ENCODE measurements at places on chromosomes 6 and 20. TPM values are rescaled to one million over a fixed set of nuclear protein-coding genes. Genes with fewer than 3 reads are reported as not detected.

DNA sequence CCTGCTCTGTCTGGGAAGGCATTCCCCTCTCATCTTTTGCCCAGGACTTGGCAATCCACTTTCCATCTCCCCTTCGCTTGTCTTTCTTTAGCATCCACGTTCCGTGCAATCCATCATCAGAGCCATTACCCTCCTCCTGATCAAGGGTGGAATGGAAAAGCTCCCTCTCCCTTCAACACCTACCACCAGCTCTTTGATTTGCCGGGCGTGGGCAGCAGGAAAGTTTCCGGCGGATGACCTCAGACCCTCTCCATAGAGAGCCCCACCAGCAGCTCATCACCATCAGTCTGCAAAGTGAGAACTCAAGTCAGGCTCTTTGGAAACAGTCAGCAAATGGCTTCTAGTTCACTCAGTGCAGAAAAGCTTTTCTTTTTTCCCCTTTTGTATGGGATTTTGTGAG is 76.2 kb downstream of the TSHZ2 start:
- DNase-seq: no peak

GRCh38 chr20:33836277-33836676 is 25.1 kb downstream of the CHMP4B start:
- no peak for DNase-seq

DNA sequence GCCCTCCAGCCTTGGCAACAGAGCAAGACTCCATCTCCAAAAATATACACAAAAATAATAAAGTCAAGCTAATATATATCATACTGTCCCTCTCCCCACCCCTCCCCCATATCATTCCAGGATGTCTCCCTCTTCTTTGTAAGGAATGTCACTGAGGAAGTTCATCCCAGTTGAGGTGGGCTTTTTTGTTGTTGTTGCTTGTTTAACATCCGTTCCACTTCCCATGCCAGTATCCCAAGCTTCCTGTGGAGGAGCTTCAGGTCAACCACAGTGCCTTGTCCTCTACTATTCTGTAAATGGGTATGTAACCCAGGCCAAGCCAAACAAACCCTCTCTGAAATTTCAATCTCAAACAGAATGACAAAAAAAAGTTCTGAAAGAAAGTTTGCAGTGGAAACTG is 19.0 kb upstream of the PTPN1 start:
- no peak for DNase-seq

Gene C6orf58
- total RNA-seq: 0.82 TPM

- no peak for DNase-seq
Measured at GRCh38 chr6:109456111-109456583, 575 bp upstream of the MICAL1 start.

GRCh38 chr6:142302421-142303175 is 791 bp downstream of the ADGRG6 start:
- DNase-seq: no peak

GRCh38 chr6:4965562-4966389 is 38.1 kb downstream of the RPP40 start:
- DNase-seq: no peak

DNA sequence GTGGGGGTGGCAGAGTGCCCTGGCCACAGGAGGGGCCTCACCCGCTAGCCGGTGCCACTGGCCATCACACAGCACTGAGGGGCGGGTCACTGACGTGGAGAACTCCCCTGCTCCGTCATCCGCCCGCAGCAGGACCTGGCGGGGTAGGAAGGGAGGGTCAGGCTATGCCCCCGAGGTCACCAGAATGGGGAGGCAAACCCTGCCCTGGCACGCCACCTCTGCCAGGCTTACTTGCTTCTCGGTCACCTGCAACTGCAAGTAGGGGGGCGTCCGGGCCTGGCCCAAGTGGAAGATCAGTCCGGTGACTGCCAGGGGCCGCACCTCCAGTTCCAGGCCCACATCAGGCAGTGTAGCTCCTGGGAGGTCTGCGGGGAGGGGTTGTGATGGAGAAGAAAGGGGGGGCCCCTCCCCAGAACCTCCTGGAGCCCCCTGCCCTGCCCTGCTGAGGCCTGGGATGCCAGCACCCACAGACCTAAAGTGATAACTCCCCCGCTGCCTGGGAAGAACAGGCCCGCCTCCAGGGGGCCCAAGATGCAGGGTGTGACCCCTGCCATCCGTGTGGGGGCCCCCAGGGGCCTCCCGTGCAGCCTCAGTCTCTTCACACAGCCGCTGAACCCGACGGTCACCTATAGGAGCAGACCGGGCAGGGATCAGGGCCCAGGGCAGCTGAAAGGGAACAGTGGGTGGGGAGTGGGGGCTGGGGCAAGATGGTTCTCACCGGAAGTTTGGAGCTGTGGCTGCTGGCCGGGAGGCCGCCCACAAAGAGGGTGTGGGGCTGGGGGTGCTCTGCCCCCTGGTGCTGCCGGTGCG is 7.4 kb downstream of the ADRM1 start:
- DNase-seq: no peak

Data from endothelial cell (in vitro differentiated cells).